ENCODE measurements at places on chromosomes 1 and 21.

GRCh38 chr1:165303386-165303785, 53.1 kb downstream of the LMX1A start:
- no peak overlapping the region for H3K4me3 ChIP-seq
- H3K27me3 ChIP-seq = no peaks in the 10 kb centered on the region
- H3K27ac ChIP-seq = no peak overlapping the region
- H3K4me1 ChIP-seq = no peaks in the 10 kb centered on the region

DNA sequence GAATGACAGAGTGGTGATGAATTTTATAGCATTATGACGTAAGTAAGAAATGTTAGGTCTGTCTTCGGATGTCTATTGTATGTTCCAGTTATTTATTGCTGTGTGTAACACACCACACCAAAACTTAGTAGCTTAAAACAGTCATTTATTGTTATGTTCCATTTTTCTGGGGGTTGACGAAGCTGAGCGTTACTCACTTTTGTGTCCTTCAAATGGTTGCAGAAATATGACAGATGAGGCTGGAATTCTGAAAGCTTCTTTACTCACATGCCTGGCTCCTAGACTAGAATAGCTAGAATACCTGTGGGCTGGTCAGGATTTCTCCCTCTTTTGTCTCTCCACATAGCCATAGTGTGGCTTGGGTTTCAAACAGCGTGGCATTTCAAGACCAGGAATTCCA, 62.1 kb upstream of the S1PR1 start:
- no peak overlapping the region for H3K4me3 ChIP-seq
- H3K27me3 ChIP-seq = no peaks in the 10 kb centered on the region
- H3K27ac ChIP-seq = no peak overlapping the region
- H3K4me1 ChIP-seq = no peaks in the 10 kb centered on the region
- DNase-seq = no peak
- H3K36me3 ChIP-seq = no peaks in the 10 kb centered on the region

DNA sequence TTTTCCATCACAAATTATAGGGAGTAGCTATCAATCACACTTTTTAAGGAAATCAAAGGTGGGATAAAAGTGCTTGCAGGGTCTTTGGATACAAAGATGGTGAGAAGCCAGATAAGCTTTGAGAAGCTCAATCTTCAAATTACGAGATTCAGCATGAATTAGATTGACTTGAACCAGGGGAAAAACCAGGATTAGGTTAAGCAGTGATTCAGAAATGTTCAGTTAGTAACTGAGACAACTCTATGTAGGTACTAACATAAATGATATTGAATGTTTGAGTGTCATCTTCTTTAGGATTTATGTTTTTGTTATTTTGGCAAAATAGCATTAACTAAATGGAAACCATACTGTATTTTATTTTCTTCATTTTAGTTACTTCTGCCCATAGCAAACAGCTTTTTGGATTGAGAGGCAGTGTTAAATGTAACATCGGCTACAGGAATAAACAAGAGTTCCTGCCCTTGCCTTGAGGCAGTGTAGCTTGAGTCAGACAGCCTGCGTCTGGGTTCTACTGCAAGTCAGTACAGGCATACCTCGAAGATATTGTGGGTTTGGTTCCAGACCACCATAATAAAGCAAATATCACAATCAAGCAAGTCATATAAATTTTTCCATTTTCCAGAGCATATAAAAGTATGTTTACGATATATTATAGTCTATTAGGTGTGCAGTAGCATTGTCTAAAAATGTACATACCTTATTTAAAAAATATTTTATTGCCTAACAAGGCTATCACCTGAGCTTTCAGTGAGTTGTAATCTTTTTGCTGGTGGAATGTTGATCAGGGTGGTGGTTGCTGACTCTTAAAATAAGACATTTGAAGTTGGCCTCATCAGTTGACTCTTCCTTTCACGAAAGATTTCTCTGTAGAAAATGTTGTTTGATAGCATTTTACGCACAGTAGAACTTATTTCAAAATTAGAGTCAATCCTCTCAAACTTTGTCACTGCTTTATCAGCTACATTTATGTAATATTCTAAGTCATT, 36.9 kb upstream of the BACH1 start:
- H3K4me1 ChIP-seq = peaks cover 3% of the 10 kb centered on the region
- no peaks in the 10 kb centered on the region for H3K27me3 ChIP-seq
- no peak for DNase-seq
- H3K27ac ChIP-seq = no peak overlapping the region
- no peak overlapping the region for H3K4me3 ChIP-seq
- H3K36me3 ChIP-seq = no peaks in the 10 kb centered on the region

DNA sequence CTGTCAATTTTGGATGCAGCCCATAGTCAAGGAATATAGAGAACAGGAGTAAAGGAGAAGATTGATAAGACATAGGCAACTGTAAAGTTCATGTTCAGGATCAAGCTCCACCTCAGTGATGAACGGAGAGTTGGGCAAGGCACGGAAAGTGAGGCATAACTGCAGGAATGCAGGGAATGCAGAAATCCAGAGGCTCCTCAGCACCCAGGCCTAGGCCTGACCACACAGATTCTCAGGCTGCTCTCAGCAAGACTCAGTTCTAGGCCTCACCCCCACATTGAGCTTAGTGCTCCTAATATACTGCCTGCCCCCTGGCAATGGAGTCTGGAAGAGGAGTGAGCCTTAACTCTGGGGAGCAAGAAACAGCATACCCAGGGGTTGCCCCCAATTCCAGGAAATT, 36.3 kb upstream of the S1PR1 start:
- no peak for DNase-seq
- H3K4me3 ChIP-seq = no peak overlapping the region
- H3K36me3 ChIP-seq = no peaks in the 10 kb centered on the region

DNA sequence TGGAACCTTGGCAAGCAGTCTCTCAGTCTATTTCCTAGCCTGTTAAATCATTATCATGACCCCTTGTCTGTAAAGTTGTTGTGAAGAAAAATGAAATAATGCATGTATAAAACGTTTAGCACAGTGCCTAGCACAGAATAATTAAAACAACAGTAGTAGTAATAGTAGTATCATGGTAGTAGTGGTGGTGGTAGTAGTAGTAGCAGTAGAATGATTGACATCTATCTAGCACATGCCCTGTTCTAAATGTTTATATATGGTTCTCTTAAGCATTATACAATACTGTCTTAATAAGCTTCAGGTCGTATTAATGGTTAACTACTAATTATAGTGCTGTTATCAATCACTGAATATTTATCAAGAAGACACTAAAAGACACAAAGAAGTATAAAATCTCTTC, 46.7 kb downstream of the GPR3 start:
- DNase-seq = no peak
- H3K4me1 ChIP-seq = peaks cover 72% of the 10 kb centered on the region
- H3K27ac ChIP-seq = no peak overlapping the region
- no peak overlapping the region for H3K4me3 ChIP-seq

DNA sequence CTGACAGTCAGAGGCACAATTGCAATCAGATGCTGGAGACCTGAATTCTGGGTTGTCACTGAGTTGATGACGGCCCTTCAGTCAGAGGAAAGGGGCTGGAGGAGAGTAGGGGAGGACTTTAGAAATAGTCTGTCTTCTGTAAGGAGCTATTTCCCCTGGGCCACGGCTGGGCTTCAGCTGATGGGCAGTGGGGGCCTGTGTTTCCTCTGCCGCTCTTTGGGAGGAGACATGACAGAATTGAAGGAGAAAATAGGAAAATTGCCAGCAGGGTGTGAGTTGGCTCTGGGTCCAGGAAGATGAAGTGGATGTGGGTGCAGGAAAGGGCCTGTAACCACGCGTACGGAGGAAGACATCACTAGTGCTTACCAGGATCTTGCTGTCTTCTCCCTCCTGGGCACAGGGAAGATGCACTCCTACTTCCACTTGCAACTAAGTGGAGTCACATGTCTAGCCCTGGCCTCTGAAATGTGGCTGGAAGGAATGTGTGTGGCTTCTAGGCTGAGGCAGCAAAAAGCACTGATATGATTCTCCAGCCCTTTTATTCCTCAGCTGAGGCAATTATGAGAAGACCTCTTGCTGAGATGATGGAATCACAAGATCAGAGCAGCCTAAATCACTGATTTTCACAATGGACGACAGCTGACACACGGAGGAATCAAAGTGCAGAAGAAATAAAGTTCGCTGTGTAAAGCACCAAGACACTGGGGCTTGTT, 250.0 kb downstream of the GRIK3 start:
- H3K4me3 ChIP-seq = no peak overlapping the region
- H3K27ac ChIP-seq = no peak overlapping the region
- H3K36me3 ChIP-seq = no peaks in the 10 kb centered on the region

- peak overlapping the region; percentile 19 for H3K4me3 ChIP-seq
- no peaks in the 10 kb centered on the region for H3K4me1 ChIP-seq
- no peaks in the 10 kb centered on the region for H3K36me3 ChIP-seq
- no peaks in the 10 kb centered on the region for H3K27me3 ChIP-seq
- H3K27ac ChIP-seq = peak overlapping the region; percentile 93
- no peak for DNase-seq
Observed at GRCh38 chr1:206687915-206688442, 3.3 kb downstream of the MAPKAPK2 start.

GRCh38 chr1:234875953-234876855, 252.4 kb downstream of the TOMM20 start:
- H3K4me1 ChIP-seq = no peaks in the 10 kb centered on the region
- H3K27me3 ChIP-seq = no peaks in the 10 kb centered on the region
- H3K36me3 ChIP-seq = no peaks in the 10 kb centered on the region
- no peak overlapping the region for H3K27ac ChIP-seq
- no peak for DNase-seq
- H3K4me3 ChIP-seq = no peak overlapping the region

- no peak overlapping the region for H3K27ac ChIP-seq
- H3K4me1 ChIP-seq = no peaks in the 10 kb centered on the region
- H3K4me3 ChIP-seq = no peak overlapping the region
- H3K36me3 ChIP-seq = no peaks in the 10 kb centered on the region
Observed at GRCh38 chr1:107048241-107048640, 8.2 kb upstream of the PRMT6 start.

GRCh38 chr1:36872126-36872754, 162.1 kb downstream of the GRIK3 start:
- no peak overlapping the region for H3K4me3 ChIP-seq
- no peak overlapping the region for H3K27ac ChIP-seq
- no peaks in the 10 kb centered on the region for H3K27me3 ChIP-seq
- no peaks in the 10 kb centered on the region for H3K36me3 ChIP-seq
- no peaks in the 10 kb centered on the region for H3K4me1 ChIP-seq
- no peak for DNase-seq

GRCh38 chr1:214349781-214350180, 68.8 kb downstream of the SMYD2 start:
- H3K27ac ChIP-seq = no peak overlapping the region
- DNase-seq = no peak
- H3K4me1 ChIP-seq = peaks cover 3% of the 10 kb centered on the region
- H3K36me3 ChIP-seq = no peaks in the 10 kb centered on the region

GRCh38 chr1:32372149-32372756, 9.9 kb downstream of the TSSK3 start:
- DNase-seq = no peak
- no peaks in the 10 kb centered on the region for H3K4me1 ChIP-seq
- H3K36me3 ChIP-seq = peaks cover 82% of the 10 kb centered on the region
- no peaks in the 10 kb centered on the region for H3K27me3 ChIP-seq

- no peak overlapping the region for H3K27ac ChIP-seq
- H3K4me3 ChIP-seq = no peak overlapping the region
- no peaks in the 10 kb centered on the region for H3K36me3 ChIP-seq
- DNase-seq = no peak
- H3K27me3 ChIP-seq = peaks cover 4% of the 10 kb centered on the region
Observed at GRCh38 chr1:228541725-228542124, 54.5 kb downstream of the RNF187 start.

DNA sequence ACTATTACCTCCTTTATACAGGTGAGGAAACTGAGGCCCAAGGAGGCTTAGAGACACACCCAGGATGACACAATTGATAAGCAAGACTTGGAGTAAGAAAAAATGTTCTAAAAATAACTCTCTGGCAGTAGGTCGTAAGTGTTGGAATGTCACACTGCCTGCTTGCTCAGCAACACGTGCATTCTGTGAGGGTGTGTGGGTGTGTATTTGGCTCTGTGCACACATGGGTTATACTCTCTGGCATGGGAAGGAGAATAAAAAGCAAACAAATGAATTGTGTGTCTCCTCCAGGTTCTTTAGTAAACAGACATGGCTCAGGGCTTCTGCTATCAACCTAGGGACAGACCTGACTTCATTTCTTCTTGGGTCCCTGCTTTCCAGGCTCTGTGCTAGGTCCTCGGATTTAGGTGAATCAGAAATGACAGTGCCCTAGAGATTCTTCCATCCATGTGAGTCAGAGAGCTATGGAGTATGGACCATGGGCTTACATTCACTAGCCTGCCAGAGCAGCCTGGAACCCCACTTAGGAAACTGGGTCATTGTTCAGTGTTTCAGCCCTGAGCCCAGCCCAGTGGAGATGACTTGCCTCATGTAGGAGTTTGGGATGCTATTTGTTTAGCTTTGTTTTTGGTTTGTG, 72.4 kb downstream of the ELAVL4 start:
- no peak for DNase-seq
- H3K4me1 ChIP-seq = no peaks in the 10 kb centered on the region
- no peaks in the 10 kb centered on the region for H3K27me3 ChIP-seq

DNA sequence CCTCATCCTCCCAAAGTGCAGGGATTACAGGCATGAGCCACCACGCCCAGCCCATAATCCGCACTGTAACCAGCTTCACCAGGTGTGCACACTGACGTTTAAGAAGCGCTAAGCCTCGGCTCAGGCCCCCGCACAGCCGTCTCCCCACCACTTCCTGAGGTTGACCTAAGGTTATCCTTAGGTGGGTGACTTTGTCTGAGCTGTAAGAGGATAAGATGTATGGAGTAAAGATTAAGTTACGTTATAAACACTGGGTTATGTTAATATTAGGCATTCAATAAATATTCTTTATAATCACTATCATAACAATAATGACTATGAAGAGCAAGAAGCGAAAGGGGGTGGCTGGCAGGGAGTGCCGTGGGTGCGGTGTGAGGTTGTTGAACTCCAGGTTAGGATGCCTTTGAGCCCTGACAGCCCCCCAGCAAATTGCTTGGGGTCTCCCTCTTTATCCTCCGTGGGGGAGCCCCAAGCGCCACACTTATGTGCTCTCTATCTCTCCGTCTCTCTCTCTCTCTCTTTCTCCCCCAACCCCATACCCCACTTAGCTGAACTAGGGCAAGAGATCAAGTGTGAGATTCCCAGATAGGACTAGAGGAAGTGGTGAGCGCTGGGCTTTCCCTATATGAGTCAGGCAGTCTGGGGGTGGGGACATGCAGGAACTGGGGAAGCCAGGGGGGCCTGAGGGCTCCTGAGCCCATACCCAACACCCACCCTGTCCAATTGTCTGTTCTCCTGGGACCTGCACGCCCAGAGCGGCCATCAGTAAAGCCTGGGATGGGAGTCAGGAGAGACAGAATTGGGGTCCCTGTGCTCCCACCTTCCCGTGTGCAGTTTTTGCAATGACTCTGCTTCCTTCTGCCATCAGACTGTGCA, 7.6 kb downstream of the EFHD2 start:
- no peaks in the 10 kb centered on the region for H3K27me3 ChIP-seq
- DNase-seq = no peak
- no peak overlapping the region for H3K27ac ChIP-seq
- H3K4me1 ChIP-seq = peaks cover 4% of the 10 kb centered on the region

DNA sequence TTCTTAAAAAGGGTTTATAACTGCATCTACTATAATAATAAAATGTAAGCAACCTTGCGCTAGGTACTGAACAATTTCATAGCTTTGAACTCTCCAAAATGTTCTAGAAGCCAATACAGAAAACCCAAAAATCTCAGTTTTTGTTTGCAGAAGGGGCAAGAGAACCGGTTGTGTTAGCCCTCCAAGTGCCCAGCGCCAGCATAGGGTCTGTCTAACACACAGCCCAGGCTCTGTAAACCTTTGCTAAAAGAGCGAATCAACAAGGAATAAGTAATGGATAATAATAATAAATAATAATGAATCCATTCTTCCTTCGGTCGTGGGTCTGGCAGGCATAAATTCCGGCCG, 333 bp upstream of the CHAF1B start:
- H3K27me3 ChIP-seq = no peaks in the 10 kb centered on the region
- no peak overlapping the region for H3K27ac ChIP-seq
